Stimulated activated CD8-positive, alpha-beta memory T cell treated with anti-CD3 and anti-CD28 coated beads, Interleukin-4, amount 100 ng/mL, for 1 hour (primary cell): ENCODE measurements at places on chromosomes 1 and 21.

GRCh38 chr1:7704214-7705047 is 66.7 kb upstream of the VAMP3 start:
- peak; percentile 77 for DNase-seq

GRCh38 chr1:37574834-37575480 is 18.2 kb downstream of the DNALI1 start:
- DNase-seq, result no peak

- no peak for DNase-seq
Measured at GRCh38 chr1:88080875-88081274, 603.2 kb upstream of the PKN2 start.

DNA sequence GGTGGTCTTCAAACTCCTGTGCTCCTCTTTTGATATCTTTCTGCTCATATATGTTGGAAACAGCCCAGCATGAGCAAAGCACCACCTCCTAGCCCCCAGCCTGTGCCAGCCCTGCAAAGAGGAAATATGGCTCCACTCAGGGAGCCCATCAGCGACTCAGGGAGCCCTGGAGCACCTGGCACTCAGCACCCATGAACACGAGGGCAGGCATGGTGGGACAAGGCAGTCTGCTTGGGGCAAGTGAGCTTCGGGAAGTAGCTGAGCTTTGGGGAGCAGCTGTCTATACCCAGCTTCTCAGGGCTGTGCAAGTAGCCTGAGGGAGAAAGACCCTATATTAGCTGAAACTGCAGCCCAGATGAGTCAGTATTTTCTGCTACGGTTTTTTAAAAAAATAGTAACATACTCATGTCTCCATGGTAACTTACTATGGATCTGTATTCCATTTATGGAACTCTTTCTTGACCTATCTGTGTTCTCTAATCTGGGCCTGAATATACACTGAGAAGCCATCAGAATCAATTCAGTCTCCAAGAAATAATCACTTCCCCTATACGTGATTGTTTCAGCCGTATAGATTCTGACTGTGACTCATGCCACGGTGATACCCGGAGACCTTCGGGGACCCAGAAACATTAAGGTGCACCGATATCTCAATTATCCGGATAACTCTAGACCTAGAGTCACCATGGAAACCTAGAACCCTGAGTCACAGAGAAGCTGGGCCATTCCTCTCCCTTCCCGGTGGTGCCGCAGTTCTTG is 1.5 kb upstream of the ETS2 start:
- no peak for DNase-seq

DNA sequence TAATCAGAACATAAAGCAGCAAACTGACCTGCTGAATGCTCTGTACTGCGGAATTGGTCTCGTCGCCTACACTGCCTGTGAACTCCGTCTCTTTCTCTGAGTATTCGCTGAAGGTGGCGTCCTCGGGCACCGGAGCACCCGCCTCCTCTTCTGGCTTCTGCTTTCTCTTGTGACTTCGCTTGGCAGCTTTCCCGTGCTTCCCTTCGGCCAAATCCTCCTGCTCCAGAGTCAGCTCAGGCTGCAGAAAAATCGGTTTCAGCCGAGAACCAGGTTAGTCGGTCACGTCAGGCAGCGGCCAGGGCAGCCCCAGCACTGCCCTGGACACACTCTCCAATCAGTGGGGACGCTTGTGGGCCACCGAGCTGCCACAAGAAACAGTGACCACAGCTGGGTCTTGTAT is 35.8 kb upstream of the RIPK4 start:
- DNase-seq, result no peak

DNA sequence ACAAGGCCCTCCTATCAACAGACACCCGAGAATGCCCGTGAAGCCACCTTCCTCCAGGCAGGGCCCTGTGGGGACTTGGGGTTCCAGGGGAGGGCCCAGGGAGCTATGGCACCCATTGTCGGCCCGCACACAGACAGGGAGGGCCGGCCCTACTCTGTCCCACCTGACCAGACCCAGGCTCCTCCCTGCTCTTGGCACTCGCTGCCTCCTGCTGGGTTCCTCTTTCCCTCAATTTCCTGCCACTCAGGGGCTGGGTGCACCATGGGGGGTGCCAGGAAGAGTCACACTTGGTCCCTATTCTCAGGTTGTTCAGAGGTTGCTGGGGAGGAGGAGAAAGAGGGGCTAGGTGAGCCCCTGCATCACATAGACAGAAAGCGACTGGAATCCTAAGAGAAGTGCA is 8.0 kb upstream of the OXCT2 start:
- DNase-seq, result no peak

GRCh38 chr1:243315455-243315854 is 59.6 kb downstream of the SDCCAG8 start:
- no peak for DNase-seq

GRCh38 chr21:29748391-29749167 is 191.2 kb downstream of the GRIK1 start:
- no peak for DNase-seq

GRCh38 chr1:55575571-55576279 is 360.6 kb upstream of the USP24 start:
- no peak for DNase-seq

GRCh38 chr1:57707631-57708030 is 283.8 kb upstream of the DAB1 start:
- no peak for DNase-seq

DNA sequence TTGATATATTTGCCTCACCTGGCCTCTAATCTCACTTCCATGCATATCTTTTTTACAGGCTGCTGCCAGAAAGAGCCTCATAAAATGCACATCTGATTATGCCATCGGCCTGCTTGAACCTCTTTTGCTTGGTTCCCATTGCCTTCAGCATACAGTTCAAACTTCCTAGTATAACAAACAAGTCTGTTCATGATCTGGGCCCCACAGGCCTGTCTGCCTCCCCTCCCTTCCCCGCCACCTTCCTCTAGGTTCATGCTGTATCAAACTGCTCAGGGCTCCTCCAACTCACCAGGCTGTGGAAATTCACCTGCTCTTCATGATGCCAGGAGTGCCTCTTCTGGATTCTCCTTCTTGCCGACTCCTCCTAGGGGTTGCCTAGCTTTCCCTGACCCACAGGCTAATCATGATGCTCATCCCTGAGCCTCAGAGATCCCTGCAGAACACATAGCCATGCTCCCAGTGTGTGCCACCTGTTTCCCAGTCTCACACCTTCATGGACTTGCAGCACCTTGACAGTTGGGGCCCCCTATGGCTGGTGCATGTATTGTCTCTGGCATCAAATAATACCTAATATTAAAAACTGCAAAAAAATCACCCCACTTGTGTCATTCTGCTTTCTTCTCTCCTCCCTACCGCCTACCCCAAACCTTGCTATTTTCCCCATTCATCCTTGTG is 33.7 kb upstream of the CD2 start:
- DNase-seq, result no peak

DNA sequence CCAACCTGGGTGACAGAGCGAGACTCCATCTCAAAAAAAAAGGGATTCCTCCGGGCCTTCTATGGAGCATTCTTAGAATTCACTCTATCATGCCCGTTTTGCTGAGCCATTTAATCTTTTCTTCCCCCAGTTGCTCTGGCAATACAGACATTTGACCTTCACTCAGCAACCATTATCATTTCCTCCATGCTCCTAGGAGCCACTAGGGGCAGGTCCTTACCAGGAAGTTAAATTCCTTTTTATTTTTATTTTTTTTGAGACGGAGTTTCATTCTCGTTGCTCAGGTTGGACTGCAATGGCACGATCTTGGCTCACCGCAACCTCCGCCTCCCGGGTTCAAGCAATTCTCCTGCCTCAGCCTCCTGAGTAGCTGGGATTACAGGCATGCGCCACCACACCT is 9.7 kb upstream of the CGN start:
- no peak for DNase-seq

DNA sequence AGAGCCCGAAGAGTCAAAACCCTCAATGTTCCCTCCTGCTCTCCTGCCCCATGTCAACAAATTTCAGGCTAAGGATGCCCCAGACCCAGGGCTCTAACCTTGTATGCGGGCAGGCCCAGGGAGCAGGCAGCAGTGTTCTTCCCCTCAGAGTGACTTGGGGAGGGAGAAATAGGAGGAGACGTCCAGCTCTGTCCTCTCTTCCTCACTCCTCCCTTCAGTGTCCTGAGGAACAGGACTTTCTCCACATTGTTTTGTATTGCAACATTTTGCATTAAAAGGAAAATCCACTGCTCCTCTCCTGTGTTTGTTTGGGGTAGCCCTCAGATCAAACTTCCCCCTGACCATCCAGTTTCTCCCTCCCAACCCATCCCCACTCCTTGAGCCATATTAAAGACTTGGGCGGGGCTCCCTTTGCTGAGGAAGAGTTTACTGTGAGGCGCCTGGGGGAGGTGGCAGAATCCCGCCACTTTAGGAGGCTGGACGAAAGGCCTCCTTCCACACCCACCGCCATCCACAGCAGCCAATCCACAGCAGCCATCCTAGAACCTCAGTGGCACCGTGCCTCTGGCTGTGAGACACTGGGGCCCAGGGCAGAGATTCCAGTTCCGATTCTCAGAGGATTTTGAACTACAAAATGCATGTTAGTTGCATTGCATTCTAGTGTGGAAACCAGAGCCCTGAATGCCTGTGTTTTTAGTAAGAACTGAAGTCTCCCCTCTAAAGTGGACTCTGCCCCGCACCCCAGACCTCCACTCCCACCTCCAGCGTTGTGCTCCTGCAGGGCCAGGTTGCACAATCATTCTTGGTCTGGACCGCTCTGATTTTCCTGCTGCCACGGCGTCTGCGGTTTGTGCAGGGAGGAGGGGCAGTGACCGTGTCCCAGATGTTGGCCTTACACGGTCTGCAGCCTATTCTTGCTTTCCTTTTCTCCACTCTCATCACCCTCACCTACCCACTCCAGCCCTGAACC is 3.0 kb downstream of the OLFML3 start:
- DNase-seq, result no peak

- DNase-seq, result no peak
Measured at GRCh38 chr1:229884765-229885164, 182.3 kb upstream of the GALNT2 start.

DNA sequence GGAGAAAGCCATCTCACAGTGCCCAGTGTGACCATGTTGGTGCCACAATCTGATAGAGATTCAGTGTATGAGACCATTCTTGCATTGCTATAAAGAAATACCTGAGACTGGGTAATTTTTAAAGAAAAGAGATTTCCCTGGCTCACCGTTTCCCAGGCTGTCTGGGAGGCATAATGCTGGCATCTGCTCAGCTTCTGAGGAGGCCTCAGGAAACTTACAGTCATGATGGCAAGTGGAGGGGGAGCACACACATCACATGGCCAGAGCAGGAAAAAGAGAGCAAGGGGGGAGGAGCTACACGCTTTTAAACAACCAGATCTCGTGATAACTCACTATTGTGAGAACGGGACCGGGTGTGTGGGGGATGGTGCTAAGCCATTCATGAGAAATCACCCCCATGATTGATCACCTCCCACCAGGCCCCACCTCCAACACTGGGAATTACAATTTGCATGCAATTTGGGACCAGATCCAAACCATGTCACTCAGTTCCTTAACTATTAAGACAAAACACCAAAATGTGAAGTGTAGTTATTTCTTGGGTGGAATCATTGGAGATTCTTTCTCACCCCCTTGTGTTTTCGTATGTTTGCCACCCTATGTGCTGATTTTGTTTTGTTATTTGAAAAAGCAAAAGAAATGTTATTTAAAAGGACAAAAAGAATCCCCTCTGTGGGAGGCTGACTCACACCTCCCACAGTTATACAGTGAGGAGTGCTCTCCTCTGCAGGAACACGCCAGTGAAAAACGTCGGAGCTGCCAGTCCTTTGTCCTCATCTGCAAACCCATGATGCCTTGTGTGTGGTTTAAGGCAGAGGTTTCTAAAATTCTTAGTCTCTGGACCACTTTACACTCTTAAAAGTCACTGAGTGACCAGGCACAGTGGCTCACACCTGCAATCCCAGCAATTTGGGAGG is 46.9 kb upstream of the IFNLR1 start:
- no peak for DNase-seq

GRCh38 chr1:67133177-67133576 is 1.6 kb downstream of the C1orf141 start:
- no peak for DNase-seq

- DNase-seq, result no peak
Measured at GRCh38 chr1:241532162-241532531, at the start of gene KMO. Gene KMO, plus strand, starts transcription at chr1:241532378. Its CDS starts 67 bp downstream, at chr1:241532445.

DNA sequence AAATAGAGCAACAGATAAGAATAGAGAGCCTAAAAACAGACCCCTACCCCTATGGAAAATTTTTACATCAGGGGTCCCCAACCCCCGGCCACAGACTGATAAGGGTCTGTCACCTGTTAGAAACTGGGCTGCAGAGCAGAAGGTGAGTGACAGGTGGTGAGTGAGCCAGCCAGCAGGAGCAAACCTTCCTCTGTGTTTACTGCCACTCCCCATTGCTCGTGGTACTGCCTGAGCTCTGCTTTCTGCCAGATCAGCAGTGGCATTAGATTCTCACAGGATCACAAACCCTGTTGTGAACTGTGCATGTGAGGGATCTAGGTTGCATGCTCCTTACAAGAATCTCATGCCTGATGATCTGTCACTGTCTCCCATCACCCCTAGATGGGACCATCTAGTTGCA is 174.1 kb downstream of the FOXD2 start:
- no peak for DNase-seq

DNA sequence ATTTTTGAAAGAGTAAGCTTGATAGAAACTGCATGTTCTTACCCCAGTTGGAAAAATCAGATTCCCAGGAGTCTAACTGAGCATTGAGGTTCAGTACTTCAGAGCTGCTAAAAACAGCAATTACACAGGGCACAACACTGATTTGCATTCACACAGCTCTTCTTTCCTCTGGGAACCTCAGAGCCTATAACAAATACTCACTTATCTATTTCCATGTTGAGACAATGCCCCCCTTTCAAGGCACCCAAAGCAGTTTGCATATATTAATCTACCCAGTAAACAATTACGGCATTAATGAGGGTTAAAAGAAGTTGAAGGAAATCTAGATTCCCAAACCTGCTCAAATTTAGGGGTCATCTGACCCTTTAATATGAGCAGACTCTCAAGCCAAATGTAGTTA is 126.9 kb upstream of the SLC35F3 start:
- DNase-seq, result no peak

GRCh38 chr21:45611296-45611695 is 32.2 kb upstream of the PCBP3 start:
- DNase-seq, result no peak

DNA sequence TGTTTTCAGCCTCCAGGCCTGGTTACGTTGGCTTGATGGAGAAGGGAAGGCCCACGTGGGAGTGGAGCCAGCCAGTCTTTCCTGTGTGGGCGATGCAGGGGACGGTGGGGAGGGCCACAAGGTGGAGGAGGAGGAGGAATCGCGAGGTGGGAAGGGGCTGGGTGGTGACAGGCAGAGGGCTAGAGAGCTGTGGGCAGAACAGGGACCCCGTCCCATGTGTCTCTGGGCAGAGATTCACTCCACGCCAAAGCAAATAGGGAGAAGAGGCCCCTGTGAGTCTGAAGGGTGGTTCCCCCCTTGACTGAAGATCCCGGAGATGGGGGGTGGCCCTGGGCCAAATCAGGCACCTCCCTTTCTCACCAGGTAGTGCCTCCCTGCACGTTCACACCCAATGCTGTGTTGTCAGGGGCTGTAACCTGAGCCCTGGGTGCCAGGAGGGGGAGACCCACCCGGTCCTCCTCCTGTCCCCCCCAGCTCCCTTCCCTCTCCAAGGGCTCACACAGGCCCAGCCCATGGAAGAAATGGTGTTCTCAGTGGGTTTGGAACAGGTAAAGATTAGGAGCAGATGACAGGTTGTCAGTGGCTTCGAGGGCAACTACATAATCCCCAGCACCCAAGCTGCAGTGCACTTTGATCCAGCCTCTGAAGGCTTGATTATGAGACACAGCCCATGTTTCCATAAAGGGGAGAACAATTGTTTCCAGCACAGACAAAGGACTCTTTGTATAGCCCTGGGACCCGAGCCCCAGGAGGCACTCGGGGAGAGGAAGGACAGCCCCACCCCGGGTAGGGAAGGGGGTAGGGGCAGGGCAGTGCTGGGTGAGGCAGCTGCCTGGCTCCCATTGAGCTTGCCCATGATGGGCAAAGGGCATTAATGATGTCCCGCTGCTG is 37.7 kb upstream of the GPR37L1 start:
- DNase-seq, result no peak
